ENCODE measurements at places on chromosomes 4 and X. TPM values are rescaled to one million over a fixed set of nuclear protein-coding genes. Genes with fewer than 3 reads are reported as not detected.

Gene SSX4B
- not detected for total RNA-seq

Gene MID1
- total RNA-seq: 56.8 TPM

Gene RHOXF1
- not detected for total RNA-seq

Gene AGA
- 16.1 TPM for total RNA-seq

Gene USP17L13
- not detected for total RNA-seq

Gene BMPR1B
- 4.3 TPM for total RNA-seq

All from umbilical cord (tissue), 2 donors.